Effector memory CD8-positive, alpha-beta T cell (primary cell): ENCODE measurements at places on chromosomes 12 and 14.
A peak's percentile ranks its signal among the peaks of the same experiment; 100 is the strongest.

- DNase-seq = peak; percentile 35
Observed at GRCh38 chr12:95998611-95999286, 2.6 kb upstream of the HAL start.

GRCh38 chr14:91473046-91473445, 37.1 kb downstream of the PPP4R3A start:
- no peak for DNase-seq

DNA sequence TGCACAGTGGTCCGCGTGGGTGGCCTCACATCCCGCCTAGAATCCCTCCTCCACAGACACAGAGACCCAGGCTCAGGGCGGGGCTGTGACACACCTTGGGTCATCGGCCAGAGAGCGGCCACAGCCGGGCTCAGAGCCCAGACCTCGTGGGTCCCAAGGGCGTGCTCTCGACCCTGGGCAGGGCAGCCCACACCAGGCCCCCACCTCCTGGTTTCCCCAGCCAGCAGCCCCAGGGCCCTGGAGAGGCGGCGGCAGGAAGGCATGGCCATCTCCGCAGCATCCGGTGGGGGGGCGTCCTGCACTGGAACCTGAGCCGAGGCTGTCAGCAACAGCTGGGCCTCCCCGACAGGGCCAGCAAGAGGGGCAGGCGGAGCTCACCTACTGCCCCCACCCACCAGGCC, 15.2 kb downstream of the JAG2 start:
- DNase-seq = no peak

- DNase-seq = no peak
Observed at GRCh38 chr12:46843811-46844210, 18.0 kb upstream of the SLC38A4 start.

DNA sequence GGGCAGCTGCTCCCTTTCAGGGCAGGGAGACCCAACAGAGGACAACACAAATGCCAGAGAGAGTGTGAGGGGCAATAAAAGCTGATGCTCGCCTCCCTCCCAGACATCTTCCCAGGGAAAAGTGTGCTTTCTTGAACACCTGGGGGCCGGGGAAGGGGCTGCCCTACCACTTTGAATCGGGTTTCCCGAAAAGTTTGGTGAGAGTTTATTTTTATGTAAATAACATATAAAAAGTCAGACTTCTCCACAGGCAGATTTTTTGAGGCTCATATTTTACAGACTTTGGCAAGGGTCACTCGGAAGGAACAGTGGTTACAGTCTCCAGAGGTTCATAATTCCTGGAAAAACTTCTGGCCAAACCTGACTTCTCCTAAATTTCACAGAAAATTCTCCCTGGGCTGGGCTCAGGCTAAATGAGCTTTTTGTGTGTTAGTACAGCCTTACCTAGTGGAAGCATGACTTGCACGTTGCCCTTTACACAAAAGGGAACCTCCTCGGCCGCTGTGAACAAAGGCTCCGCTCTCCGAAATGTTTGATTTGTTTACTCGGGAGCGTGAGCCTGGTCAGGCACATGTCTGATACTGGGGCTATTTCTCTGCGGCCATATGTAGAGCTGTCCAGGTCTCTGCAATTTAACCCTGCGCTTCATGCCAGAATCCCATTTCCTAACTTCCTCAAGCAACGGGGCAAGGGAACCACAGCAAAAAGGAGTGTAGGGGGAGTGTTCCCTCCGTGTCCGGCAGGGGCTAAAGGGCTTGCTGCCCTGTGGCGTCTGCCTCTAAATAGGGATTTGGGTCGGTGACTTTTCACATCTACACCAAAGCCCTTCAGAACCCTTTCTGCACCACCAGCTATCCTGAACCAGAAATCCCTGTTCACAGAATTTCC, 3.4 kb downstream of the RTL1 start:
- DNase-seq = no peak

- DNase-seq = no peak
Observed at GRCh38 chr12:90970471-90970870, 15.5 kb upstream of the CCER1 start.

DNA sequence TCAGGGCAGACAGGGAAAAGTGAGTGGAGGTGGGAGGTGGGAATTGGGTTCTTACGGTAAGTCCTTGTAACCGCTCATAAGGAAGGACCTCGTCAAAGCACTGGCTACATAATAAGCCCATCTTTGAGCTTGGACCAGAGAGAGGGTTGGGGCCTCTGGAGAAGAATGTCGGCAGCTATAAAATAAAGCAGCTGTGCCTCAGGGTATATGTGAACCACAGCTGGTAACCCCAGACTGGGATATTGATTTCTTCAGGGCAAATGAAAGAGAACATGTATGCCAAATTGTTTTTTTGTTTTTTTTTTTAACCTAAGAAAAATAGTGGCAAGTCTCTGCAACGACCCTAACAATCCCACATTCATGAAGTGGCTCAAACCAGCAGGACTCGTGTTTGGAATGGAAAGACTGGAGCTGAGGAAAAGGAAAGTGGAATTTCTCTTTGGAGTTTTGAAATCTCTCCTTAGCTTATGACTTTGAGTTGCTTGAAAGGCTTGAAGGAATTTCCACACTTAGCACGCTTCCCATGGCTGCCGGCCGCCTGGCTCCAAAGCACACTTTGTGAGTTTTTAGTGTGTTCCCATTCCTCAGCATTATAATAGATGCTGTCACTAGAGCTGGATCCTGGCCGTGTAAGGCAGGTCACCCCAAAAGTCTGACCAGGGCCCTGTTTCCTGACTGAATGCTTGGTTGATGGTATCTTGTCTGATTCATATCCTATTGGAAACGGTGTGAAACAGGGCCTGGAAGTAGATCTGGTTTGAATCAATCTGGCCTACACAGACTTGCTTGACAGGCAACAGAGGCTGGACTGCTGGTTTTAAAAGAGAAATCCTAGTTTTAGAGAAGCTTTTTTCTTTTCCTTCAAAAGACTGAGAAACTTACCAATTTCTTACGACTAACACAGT, 244.7 kb downstream of the MSRB3 start:
- DNase-seq = no peak

DNA sequence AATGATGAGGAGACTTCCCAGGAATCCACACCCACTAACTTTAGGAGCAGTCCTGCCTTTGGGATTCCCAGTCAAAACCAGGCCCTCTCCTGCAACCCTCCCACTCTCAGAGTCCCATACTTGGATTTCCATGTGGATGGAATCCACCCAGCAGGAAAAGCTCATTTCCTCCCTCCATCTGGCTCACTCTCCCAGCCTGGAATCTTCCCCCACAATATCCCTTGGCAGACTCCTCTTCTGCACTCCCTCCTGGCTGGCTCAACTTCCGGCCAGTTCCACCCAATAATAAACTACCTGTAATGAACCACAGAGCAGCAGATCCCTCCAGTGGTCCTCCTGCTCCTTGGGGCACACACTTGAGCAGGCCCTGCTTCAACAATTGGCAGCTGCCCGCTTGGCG, 102.8 kb upstream of the EGLN3 start:
- no peak for DNase-seq

DNA sequence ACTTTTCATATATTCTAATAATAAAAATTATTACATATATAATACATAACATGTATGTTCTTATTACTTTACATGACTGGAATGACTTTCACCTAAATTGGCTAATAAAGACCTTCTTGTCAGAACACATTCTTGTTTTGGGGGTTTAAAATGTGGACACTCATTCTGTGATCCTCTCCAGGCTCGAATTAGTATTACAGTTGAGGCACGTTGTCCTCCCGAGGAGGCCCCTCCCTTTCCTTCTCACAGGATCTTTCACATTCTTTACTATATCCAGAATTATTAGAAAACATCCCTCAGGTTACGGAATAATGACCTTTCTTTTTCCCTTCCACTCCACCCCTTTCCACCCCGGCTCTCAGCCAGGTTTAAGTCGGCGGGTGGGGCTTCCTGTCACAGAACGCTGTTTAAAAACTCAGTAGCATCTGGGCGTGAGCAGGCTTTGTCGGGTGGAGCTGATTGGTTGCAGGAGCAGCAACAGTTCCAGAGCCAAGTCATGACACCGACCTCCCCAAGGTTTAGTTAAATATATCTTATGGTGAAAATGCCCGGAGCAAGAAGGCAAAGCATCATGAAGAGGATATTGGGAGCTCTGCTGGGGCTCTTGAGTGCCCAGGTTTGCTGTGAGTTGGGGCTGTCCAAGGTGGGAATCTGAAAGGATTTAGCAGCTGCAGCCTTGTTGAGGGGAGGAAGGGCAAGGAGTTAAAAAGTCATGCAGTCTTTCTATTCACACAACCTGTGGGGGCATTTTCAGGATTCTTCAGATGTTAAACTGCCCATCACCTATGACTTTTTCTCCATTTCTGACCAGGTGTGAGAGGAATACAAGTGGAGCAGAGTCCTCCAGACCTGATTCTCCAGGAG, 396.7 kb upstream of the OR4E1 start:
- DNase-seq = no peak

DNA sequence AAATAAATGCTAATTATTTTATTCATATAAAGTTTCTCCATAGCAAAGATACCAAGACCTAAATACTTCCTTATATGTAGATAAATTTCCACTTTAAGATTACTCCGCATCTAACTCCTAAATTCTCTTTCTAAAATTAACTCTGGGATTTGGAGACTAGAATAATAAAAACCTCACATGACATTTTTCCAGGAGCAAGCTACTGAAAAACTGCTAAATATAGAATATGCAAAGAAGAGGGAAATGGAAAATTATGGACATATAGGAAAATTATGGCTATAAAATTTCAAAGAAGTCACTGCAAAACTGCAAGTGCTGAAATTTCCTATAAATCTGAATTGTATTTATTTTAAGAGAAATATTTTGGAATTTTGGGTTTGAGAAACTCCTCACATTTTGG, 186.2 kb downstream of the DUSP6 start:
- DNase-seq = no peak

DNA sequence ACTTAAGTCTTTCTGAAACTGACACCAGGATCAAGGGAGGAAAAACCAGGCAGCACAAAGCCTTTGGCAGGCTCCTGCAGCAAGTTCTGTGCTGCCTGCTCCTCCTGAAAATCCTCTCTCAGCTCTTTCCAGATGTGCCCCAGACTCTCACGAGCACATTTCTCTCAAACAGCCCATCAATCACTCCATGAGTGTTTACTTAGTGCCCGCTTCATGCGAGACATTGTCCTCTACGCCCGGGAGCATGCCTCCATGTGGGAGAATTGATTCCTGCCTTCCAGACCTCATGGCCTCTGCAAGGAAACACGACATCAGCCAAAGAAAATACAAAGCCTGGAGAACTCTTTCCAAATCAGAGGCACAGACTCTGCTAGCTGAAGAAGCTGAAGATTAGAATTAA, 46.5 kb upstream of the TSPAN11 start:
- DNase-seq = no peak

GRCh38 chr14:74618078-74618952, 6.3 kb upstream of the LTBP2 start:
- DNase-seq = peak; percentile 85

GRCh38 chr12:2892246-2892645, 1.6 kb downstream of the TULP3 start:
- no peak for DNase-seq

DNA sequence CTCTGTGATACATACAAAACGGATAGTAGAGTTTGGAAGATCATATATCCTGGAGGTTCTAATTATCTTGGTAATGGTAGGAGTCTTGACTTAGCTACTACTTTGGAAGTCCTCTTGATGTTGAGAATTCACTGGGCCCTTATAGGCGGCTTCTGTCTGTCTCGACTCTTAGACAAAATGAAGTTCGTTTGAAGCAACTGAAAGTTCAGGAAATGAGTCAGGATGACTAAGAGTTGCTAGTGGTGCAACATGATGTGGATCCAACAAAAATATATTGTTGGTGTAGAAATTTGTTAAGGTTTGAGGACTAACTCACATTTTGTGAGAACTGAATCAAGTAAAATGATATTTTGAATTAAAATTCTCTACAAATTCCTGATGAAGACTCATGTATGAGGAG, 272.7 kb downstream of the AEBP2 start:
- no peak for DNase-seq

DNA sequence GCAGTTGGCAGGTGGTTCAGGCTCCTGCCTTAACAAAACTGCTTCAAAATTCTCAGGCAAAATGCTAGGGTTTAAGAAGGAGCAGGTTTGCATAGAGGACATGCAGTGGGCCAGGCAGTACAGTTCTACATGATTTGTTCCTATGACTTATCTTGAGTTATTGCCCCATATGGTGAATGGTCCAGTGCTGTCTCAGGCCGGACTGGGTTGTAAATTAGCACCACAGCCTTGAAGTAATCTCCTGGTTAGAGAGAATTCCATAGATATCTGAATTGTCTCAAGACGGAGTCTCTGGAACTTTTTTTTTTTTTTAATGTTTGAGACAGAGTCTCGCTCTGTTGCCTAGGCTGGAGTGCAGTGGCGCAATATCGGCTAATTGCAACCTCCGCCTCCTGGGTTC, 11.8 kb upstream of the PRPF39 start:
- no peak for DNase-seq

- DNase-seq = no peak
Observed at GRCh38 chr12:128155571-128155970, 111.4 kb upstream of the TMEM132C start.

- no peak for DNase-seq
Observed at GRCh38 chr14:35231207-35231760, 60.9 kb upstream of the PSMA6 start.

- no peak for DNase-seq
Observed at GRCh38 chr12:76542908-76543307, 16.7 kb downstream of the OSBPL8 start.

DNA sequence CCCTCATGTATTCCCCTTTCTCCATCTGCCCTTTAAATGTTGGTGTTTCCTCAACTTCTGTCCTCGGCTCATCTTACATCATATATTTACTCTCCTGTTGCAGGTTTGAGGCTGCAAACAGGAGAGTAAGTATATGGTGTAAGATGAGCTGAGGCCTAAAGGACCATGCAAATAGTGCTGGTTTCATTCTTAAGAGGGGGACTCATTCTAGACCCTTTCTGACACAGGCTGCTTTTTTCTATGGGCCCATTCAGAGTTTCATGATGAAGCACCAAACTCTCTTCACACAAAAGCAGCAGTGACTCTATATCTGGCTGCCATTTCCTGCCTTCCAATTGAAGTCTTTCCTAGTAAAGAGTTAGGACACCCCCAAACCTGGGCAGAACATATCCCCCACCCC, 218.5 kb downstream of the PHLDA1 start:
- DNase-seq = no peak

- DNase-seq = no peak
Observed at GRCh38 chr12:49983892-49984291, 11.1 kb downstream of the AQP6 start.

- no peak for DNase-seq
Observed at GRCh38 chr14:69135133-69135532, 17.8 kb downstream of the DCAF5 start.

- DNase-seq = no peak
Observed at GRCh38 chr12:77060883-77061240, 4.5 kb downstream of the E2F7 start.

GRCh38 chr14:31442284-31442683, 15.0 kb downstream of the DTD2 start:
- no peak for DNase-seq

- DNase-seq = no peak
Observed at GRCh38 chr14:82046512-82047226, 513.0 kb upstream of the SEL1L start.

- DNase-seq = no peak
Observed at GRCh38 chr12:11730299-11731041, 81.0 kb downstream of the ETV6 start.

- no peak for DNase-seq
Observed at GRCh38 chr14:49250109-49250508, 336.1 kb downstream of the RPS29 start.
